ENCODE measurements at places on chromosomes 5 and 9. TPM values are rescaled to one million over a fixed set of nuclear protein-coding genes. Genes with fewer than 3 reads are reported as not detected.

Gene SV2C
- total RNA-seq, result not detected

Gene NR2F1-AS1
- total RNA-seq, result 15.4 TPM

Gene PCSK1
- not detected for total RNA-seq

Gene CCL27
- 0.59 TPM for total RNA-seq

Gene SHISAL2B
- not detected for total RNA-seq

Gene TTC39B
- 10.9 TPM for total RNA-seq

Gene CAPSL
- total RNA-seq, result not detected

All from smooth muscle cell of the umbilical artery (primary cell).